ENCODE measurements at places on chromosomes 5 and 9.
A peak's percentile ranks its signal among the peaks of the same experiment; 100 is the strongest.

GRCh38 chr5:18305288-18305924, 671.1 kb downstream of the TAF11L14 start:
- DNase-seq: no peak

DNA sequence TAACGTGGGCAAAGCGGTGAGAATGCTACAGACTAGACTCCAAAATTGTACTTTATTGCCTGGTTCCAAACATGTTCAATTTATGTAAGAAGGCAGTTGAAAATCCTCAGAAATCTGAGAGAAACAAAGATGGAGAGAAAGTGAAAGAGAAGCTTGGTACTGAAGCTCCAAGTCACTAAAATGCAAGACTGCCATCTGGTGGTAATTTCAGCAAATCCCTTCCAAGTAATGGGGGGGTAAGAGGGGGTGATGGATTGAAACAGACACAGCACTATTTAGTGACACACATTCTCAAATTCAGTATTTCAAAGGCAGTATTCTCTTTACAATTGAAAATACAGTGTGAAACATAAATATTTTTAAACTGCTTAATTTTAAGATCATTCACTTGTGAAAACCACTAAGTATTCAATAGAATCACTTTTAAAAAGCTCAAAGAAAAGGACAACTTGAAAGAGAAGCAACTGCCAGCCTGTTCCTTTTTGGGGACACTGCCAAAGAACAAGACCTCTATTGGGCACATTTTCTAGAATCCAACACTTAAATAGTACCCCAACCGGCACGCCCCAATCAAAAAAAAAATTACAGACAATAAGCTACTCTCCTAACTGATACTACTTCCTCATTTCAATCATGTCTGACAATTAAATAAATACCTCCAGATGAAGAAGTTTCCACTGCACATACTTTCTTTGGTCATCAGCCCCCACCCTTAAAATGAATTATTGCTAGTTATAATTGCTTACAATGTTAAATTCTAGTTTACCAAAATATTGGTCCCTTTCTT, 131.5 kb downstream of the AGTPBP1 start:
- DNase-seq: no peak

DNA sequence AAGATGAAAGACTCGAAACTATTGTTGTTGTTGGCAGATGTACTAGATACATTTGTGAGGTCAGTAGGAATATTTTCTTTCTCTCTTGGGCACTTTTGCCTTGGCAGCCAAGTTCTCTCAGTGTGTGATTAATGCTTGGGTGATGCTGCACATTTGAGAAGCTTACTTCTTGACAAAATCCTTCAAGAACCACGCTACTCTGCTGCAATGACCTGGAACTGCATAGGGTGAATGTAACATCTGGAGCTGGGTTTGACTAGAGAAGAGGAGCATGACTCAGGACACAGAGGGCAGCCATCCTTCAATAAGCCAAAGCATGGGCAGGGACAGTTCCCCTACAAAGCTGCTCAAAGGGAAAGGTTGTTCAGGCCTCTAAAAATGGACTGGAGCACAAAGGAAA, 75.5 kb upstream of the PUM3 start:
- DNase-seq: no peak

DNA sequence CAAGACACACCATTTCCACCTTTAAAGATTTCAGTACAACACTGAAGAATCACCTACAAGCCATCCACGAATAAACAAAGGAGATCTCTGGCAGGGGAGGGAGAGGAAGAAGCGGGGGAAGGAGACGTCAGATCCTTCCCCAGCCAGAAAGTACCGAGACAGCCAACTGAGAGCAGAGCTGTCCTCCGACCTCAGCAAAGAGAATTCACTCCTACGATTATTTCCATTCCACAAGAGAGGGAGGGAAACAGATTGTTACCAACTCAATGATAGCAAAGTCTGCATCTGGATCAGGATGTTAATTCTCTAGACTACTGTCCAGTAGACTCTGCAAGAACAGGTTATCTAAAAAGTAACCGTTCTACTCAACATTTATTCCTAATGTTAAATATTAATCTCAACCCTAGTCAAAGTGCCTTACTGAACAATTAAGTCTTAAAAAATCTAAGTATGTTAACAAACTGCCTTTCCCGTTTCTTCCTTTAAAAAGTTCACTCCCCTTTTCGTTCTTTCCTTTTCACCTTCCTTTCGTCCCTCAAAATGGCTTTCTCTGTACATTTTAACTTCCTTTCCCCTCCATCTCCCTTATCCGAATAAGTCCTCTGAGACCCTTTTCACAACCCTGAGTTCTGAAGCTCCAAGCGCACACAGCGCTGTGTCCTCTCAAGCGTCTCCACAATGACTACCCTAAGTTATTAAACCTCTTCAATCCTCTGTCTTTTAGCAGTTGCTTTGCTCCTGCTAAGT, 1.4 kb downstream of the CHD1 start:
- DNase-seq: peak; percentile 2

DNA sequence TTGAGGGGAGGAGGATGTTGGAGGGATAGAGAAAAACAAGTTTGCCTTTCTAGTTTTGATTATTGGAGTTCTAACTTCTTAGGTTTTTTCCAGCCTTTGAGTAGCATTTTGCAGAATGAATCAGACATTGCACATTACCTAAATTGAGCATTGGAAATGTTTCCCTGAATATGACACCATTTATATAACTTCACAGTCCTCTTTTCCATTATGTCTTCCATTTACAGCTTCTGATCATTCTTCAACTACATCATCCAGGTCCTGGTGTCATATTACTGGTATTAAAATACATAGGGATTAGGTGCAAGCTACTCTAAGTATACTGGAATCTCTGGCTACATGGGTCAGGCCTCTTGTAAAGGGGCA, 286.1 kb downstream of the ARHGAP26 start:
- no peak for DNase-seq

- DNase-seq: no peak
Measured at GRCh38 chr9:13113216-13113615, 166.3 kb downstream of the MPDZ start.

DNA sequence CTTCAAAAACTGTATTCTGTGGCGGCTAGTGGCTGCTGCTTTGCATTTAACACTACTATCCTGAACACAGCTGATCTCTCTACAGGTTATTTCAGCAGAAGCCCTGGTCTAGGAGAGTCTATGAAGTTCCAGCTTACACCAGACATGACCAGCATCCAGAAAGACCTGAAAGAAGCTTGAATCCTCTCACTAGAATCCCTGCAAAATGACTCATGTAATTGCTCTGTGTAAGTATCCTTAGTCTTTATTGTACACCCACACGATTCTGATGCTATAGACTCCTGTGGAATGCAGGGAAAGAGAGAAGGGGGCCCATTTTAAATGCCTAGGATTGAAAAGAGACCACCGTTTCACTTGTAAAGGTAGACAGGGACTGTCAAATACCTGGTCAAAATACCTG, 859 bp upstream of the GRIA1 start:
- no peak for DNase-seq

- DNase-seq: peak; percentile 31
Measured at GRCh38 chr5:79133657-79134451, 22.2 kb downstream of the BHMT start.

GRCh38 chr9:68780380-68780712, 75.3 kb downstream of the PIP5K1B start:
- no peak for DNase-seq

- no peak for DNase-seq
Measured at GRCh38 chr5:107389130-107389774, 281.5 kb downstream of the EFNA5 start.

GRCh38 chr5:125269926-125270325, 523.5 kb upstream of the ZNF608 start:
- no peak for DNase-seq

DNA sequence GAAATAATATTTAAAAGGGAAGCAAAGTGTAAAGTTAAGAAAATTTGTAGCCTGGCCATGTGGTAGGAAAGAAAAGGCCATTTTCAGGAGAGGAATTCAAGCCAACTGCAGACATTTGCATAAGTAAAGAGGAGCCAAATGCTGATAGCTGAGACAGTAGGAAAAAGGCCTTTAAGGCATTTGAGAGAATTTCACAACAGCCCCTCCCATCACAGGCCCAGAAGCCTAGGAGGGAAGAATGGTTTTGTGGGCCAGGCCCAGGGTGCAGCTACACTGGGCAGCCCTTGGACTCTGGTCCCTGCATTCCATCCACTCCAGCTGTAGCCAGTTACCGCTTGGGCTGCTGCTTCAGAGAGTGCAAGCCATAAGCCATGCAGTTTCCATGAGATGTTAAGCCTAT, 1556.8 kb downstream of the EFNA5 start:
- DNase-seq: no peak

DNA sequence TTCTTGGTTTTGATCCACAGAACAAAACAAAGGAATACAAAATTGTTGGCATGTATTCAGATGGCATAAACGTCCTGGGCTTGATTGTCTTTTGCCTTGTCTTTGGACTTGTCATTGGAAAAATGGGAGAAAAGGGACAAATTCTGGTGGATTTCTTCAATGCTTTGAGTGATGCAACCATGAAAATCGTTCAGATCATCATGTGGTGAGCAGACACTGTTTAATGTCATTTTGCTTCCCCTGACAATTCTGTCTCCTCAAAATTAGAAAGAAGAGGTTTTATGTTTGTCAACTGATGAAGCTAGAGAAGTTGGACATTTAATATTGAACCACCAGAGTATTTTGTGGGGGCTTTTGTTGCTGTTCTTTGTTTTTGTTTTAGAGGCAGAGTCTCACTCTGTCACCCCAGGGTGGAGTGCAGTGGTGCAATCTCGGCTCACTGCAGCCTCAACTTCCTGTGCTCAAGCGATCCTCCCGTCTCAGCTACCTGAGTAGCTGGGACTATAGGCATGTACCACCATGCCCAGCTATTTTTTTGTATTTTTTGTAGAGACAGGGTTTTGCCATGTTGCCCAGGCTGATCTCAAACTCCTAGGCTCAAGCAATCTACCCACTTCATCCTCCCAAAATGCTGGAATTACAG, 82.0 kb downstream of the SLC1A1 start:
- no peak for DNase-seq

- DNase-seq: no peak
Measured at GRCh38 chr9:21326526-21327139, 8.6 kb downstream of the KLHL9 start.

DNA sequence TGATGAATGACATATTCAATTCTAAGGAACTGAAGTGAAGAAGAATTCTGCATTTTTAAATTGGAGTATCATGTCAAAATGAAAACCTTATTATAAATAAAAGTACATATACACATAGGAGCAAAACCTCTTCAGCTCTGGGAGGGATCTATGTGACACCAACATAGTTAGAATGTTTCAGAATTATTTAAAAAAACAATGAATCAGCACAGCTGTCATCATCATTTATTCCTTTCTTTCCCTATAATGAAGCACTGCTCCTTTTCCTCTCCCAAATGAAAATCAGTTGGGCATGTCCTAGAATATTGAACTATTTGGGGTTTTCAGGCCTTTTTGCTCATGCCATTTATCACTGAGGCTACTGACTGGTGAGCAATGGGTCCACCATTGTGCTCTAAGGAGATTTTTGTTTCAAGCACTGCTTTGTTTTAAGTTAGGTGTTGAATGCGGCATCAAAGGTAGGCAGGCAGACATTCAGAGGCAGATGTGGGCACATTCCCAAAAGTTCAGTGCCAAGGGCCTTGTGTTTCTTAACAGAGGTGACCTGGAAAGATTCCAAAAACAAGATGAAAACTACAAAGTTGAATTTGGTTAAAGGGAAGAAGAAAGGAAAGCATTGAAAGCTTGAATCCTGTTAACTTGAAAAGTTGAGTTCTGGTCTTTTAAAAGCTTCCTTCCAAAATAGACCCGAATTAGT, 126.4 kb upstream of the ADAMTSL1 start:
- no peak for DNase-seq

DNA sequence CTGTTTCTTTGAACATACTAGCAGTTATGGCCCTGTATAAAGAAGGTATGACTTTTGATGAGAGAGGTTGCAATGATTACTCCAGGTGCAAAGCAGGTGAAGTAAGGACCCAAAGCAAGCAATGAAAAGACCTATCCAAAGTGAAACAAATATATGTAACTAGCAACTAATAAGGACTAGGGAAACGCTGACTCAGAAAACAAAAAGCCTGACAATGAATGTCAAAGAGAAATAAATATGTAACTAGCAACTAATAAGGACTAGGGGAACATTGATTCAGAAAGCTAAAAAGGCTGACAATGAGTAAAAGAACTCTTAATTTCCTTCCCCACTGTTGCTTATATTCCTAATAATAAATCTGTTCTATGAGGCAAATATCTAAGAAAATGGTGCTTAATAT, 43.1 kb downstream of the HMGCR start:
- no peak for DNase-seq

DNA sequence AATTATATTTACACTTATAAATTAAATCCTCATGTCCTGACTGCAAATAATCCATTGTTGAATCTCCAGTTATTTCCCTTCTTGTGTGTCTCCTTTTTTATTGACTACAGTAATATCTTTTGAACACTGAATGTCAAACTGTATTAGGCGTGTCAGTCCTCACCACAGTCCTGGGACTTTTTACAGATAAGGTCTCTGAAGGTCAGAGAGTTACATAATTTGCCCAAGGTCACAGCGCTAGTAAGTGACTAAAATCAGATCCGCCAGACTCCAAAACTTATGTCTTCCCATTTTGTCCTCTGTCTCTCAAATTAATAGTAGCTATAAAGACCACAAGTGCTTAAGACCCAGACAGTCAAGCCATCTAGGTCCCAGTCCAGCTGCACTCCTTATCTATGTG, 274.3 kb downstream of the NR3C1 start:
- DNase-seq: no peak

DNA sequence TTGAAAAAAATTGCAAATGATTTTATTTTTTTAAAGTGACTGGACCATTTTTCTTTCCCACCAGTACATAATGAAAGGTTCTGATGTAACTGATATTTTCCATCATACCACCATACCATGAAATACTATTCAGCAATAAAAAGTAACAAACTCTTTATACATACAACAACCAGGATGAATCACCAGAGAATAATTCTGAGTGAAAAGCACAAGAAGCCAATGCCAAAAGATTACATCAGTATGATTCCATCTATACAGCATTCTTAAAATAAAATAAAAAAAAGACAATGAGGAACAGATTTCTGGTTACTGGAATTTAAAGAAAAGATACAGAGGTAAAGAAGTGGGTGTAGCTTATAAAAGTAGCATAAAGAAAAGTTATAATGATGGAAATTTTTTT, 423.7 kb upstream of the ST8SIA4 start:
- no peak for DNase-seq

All from activated naive CD4-positive, alpha-beta T cell (primary cell).